ENCODE measurements at places on chromosomes 3 and 15.
A peak's percentile ranks its signal among the peaks of the same experiment; 100 is the strongest.

DNA sequence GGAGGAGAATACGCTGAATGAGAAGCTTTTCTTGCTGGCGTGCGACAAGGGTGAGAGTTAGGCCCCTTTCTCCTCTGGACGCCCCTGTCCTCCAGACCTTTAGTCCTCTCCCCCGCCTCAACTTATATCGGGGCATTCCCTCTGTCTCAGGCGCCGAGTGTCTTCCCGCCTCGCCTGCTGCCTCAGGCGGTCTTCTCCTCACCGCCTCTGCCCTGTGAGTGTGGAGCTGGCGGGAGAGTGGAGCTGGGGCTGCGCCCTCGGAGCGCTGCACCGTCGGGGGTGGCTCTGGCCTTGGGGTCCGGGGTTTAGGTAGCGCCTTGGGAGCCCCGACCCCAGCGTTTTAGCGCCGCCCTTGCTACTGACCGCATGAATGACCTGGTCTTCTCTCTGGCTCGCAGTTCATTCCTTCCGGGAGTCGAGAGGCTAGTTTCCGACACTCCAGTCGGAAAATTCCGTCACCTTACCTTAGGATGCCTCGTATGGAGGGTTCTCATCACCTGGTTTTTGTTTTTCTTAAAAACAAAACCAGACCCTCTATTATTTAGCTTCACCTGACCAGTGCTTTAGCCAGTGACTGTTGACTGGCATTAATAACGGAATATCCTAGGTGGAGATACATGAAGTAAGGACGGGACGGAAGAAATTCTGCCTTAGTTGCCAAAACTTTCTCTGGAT lies 985 bp downstream of the TRPC1 start:
- DNase-seq = peak; percentile 17

DNA sequence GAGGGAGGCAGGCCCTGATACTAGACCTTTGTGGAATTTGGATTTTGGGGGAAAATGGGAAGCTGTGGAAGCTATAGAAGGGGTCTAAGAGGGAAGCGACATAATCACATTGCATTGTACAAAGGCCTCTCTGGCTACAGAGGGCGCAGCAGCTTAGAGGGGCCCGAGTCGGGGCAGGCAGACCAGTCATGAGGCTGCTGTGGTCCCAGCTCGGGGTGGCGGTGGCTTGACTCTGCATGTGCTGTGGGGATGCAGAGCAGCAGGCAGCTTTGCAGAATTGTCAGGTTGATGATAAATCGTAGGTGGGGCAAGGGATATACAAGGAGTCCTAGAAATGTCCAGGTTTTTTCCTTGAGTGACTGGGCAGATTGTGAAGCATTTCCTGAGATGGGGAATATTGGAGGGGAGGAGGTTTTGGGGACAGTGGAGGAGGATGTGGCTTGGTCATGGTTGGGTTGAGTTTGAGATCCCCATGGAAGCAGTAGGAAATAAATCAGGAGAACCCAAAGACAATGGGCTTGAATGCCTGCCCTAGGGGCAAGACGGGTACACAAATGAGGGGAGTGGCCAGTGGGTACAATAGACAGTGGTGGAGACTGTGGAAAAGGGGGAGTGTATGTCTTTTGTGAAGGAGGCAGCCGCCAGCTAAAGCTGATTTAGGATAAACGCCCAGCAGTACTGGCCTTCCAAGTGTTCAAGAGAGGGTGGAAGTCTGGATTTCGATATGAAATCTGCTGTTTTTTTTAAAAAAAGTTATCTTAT lies 94.1 kb downstream of the HMG20A start:
- no peak for DNase-seq

- no peak for DNase-seq
These were observed 7.7 kb downstream of the ITIH1 start for GRCh38 chr3:52784931-52785590.

DNA sequence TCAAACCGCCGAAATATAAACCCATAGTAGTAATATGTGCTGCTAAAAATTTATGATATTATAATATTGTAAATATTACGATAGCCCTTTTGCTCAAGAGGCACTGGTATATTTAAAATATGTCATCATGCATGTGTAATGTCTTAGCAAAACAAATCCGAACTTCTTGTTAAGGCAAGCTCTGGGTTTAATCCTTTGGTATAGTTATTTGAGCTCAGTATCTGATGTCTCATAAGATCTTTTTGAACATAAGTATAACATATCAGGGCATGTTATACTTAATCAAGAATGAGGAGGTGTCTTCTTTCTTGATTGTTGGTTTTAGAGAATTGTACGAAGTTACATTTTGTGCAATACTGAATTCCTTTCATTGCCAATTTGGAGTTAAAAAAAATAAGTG lies 154.1 kb upstream of the CBLB start:
- no peak for DNase-seq

DNA sequence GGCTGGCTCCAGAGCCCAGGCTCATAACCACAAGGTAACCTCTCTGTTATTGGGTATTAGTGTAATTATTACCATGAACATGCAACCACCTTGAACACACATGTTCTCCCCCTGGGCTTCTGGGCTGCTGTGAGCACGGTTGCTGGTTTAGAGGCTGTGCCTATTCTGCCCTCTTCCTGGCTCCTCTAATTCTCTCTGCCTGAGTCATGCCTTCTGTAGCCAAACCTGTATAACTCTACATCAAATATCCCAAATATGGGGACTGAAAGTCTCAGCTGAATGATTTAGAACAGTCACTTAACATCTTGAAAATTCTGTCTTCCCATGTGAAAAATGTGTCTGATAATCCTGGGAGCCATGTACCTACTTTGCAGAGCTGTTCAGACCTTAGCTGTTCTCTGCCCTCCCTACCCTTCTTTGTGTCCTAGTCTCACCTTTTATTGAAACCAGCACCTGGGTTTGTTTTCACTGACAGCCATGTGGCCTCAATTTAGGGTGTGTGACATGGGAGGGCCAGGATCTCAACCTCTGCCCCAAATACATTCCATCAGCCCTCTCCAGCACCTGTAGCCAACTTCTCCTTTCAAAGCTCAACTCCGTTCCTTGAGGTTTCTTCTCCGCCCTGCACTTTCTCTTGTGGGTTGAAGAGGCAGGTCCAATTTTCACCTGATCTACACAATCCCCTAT lies 60.7 kb downstream of the PDZRN3 start:
- no peak for DNase-seq

GRCh38 chr15:63234451-63234870 lies 42.9 kb upstream of the APH1B start:
- no peak for DNase-seq

GRCh38 chr3:127849368-127849767 lies 27.1 kb upstream of the MGLL start:
- no peak for DNase-seq

GRCh38 chr3:168998792-168999191 lies 664.7 kb downstream of the MECOM start:
- no peak for DNase-seq

- DNase-seq = no peak
These were observed 29.0 kb upstream of the ATP10A start for GRCh38 chr15:25892126-25892525.

DNA sequence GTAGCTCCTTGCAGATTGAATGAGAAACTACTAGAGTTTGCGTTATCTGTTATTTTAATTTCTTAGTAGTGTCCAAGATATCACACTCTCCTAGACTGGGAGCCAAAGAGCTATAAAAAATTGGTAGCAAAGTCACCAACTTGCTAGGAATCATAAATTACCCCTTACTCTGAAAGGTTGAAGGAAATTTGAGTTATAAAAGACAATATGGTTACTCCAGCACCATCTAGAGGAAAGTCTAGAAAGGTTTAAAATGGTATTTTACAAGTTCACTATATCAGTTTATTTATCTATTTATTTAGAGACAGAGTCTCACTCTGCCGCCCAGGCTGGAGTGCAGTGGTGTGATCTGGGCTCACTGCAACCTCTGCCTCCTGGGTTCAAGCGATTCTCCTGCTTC lies 121.6 kb downstream of the RBPMS2 start:
- no peak for DNase-seq

DNA sequence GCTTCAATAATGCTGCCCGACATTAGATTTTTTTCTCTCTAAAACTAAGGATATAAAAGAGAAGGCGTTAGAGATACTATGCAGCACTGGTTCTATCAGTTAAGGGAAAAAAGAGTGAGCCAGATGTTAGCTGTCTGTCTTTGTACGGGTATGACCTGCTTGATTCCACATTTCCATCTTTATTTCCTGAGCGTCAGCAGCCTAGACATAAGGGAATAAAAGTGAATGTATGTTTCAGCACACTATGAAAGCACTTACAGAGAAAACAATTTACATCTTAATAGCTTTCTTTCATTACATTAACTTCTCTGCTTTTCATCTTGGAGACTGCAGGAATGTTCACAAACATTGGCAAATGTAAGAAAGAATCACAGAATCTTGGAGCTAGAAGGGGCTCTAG lies 319.3 kb downstream of the CTNNB1 start:
- no peak for DNase-seq

- DNase-seq = no peak
These were observed 126.9 kb downstream of the IQCH start for GRCh38 chr15:67381416-67382045.

- DNase-seq = peak; percentile 74
These were observed at the start of gene WDR76 for GRCh38 chr15:43826508-43827341. TSS of gene WDR76 (plus strand) at chr15:43827002. CDS start at chr15:43827033, 31 bp downstream.

GRCh38 chr3:189457201-189457607 lies 174.0 kb upstream of the TP63 start:
- no peak for DNase-seq

DNA sequence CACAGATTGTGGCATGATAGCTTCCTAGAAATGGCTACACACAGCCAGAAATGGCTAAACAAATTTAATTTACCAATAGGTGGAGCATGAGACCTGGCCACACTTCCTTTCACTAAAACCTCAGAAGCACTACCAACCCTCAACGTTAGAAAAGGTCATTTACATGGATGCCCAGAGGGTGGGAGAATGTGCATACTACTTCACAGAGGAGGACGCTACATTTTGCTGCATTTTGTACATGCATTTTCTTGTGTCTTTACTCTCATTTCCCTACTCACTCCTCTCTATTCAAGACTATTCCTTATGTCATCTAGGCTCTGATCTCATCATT lies 40.1 kb downstream of the C2CD4B start:
- no peak for DNase-seq

DNA sequence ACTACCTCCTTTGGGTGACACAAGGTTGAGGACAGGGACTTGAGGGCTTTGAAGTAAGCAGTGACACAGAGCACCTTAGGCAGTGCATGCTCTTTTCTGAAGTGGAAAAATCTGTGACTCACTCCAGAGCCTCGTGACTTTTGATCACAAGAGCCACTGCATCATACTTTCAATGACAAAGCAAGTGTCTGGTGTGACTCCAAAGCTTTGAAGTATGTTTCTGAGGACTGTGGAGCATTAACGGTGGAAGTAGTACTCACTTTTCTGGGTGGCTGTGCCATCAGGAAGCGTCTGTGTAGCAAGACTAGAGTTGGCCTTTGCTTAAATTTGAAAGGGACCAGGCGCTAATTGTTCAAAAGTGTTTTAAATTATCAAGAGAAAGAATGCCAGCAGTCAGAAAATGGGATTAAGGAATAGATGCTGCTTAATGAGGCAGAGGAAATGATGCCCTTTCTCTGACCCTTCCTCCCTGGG lies 210.7 kb upstream of the TRIM42 start:
- DNase-seq = no peak

DNA sequence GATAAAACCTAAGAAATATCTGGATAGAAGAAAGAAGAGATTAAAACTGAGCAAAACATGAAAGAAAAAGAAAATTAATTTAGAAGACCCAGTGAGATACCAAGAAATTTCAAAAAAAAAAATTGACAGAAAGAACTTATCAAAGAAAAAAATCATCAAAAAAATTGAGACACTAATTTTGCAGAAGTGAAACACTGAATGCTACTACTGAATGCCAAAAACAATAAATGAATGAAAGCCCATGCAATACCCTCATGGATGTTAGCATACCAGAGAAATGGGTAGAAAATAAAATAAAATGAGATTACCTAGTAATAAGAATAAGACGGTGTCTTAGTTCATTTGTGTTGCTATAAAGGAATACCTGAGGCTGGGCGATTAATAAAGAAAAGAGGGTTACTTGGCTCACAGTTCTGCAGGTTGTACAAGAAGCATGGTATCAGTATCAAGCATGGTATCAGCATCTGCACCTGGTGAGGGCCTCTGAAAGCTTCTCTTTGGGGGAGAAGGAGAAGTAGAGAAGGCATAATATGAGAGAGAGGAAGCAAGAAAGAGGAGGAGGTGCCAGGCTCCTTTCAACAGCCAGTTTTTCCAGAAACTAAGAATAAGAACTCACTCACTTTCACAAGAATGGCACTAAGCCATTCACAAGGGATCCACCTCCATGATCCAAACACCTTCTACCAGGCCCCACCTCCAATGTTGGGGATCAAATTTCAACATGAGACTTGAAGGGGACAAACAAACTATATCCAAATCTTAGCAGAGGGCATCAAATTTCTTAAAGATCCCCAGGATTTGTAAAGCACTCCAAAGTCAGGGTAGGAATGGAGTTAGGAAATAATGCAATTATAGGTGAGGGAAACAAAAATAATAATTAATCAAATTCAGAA lies 73.2 kb downstream of the BTLA start:
- DNase-seq = no peak

DNA sequence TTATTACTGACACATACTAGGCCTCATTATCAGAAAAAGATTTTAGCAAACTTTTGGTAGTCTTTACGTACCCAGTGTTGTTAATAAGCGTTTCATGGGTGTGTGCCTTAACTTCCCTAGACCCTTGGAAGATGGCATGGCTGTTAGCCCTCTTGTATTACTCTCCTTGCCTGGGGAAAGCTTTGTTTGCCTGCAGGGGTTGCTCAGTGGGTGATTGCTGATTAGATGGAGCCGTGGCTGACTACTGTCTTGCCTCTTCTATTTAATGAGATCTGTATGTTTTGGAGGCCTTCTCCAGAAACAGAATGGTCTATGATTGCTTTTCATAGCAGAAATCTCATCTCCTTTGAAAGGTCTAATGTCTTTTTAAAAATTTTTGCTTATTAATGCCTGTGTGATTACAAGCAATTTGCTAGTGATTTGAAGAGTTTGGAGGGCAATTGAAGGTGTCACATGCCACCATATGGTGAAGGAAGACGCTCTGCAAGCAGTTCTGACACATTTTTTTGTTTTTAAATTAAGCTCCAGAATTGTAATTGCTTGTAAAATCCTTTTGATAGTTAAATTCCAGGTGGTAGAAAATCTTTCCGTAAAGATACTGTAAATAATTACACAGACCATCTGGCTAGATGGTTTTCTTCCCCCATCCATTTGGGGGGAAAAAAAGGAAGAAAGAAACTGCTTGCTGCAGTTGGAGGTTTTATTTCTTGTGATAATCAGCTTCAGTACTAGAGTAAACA lies 11.4 kb upstream of the C3orf20 start:
- no peak for DNase-seq

GRCh38 chr15:57565311-57565710 lies 26.4 kb upstream of the MYZAP start:
- peak; percentile 15 for DNase-seq

DNA sequence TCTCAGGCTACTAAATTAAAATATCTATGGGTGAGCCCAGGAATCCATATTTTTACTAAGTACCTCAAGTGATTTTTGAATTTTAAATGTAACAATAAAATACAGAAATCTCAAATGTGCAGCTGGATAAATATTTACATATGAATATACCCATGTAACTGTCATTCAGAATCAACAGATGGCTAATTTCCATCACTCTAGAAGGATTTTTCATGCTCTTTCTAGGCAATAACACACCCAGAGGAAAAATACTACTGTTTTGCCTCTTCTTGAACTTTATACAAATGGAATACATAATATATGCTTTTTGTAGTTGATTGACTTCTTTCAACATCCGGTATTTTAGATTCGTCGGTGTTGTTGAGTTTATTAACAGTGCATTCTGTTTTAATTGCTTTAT lies 601.3 kb upstream of the NECTIN3 start:
- no peak for DNase-seq
